CD4-positive, alpha-beta T cell (primary cell): ENCODE measurements at places on chromosomes 3 and 15. TPM values are rescaled to one million over a fixed set of nuclear protein-coding genes. Genes with fewer than 3 reads are reported as not detected.

The USP50 gene
- total RNA-seq: not detected

The SPINK8 gene
- total RNA-seq: not detected

The CPNE9 gene
- 0.45 TPM for total RNA-seq

The KIF23 gene
- 1.1 TPM for total RNA-seq

The GUCA1C gene
- not detected for total RNA-seq

The FOXB1 gene
- 0.14 TPM for total RNA-seq

The CSPG5 gene
- not detected for total RNA-seq

The CCDC80 gene
- not detected for total RNA-seq

The SYNPR gene
- total RNA-seq: not detected

The SSR3 gene
- total RNA-seq: 78.8 TPM

The ANKRD63 gene
- not detected for total RNA-seq
